ENCODE measurements at places on chromosomes 7 and 10.
A peak's percentile ranks its signal among the peaks of the same experiment; 100 is the strongest.

GRCh38 chr10:81026591-81026990 lies 488.9 kb downstream of the SH2D4B start:
- no peak for DNase-seq

GRCh38 chr10:26939290-26939961 lies 78.7 kb upstream of the ABI1 start:
- DNase-seq: no peak

- no peak for DNase-seq
Observed at GRCh38 chr10:5317547-5318107, 47.1 kb upstream of the UCN3 start.

GRCh38 chr7:103142494-103142893 lies 6.4 kb downstream of the NAPEPLD start:
- no peak for DNase-seq

DNA sequence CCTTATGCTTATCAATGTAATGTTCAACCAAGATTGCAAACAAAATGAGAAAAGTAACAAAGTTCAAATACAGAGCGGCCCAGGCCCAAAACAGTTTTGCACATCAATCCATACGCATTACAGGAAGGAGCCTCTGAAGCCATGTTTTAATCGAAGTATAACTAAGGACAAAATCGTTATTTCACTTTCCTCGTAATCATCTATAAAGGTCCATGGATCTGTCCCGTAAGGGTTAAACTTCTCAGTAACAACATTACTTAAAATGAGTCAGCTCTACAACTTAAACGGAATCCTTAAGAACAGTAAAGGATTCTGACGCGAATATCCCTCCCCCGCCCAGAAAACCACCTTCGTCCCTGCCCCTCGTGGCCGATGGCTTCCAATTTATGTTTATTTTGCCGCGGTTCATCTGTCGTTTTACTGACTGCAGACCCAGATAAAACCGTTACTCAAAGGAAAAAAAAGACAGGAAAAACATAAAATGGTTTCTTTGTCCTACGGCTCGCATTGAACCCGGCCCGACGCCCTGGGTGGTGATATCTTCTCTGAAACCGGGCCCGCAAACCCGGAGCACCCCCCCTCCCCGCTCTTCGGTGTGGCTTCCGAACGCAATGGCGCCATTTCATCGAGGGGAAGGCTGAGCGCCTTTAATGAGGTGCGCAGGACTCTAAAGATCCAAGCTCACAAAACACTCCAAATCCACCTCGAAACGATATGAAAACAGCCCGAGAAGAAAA lies 1.1 kb downstream of the HNRNPA2B1 start:
- peak; percentile 63 for DNase-seq

- no peak for DNase-seq
Observed at GRCh38 chr10:13634207-13634606, 47.4 kb downstream of the PRPF18 start.

- DNase-seq: peak; percentile 92
Observed at GRCh38 chr10:102641880-102642735, 2.2 kb upstream of the TRIM8 start.

GRCh38 chr10:103980288-103980906 lies 13.5 kb downstream of the SLK start:
- DNase-seq: no peak

DNA sequence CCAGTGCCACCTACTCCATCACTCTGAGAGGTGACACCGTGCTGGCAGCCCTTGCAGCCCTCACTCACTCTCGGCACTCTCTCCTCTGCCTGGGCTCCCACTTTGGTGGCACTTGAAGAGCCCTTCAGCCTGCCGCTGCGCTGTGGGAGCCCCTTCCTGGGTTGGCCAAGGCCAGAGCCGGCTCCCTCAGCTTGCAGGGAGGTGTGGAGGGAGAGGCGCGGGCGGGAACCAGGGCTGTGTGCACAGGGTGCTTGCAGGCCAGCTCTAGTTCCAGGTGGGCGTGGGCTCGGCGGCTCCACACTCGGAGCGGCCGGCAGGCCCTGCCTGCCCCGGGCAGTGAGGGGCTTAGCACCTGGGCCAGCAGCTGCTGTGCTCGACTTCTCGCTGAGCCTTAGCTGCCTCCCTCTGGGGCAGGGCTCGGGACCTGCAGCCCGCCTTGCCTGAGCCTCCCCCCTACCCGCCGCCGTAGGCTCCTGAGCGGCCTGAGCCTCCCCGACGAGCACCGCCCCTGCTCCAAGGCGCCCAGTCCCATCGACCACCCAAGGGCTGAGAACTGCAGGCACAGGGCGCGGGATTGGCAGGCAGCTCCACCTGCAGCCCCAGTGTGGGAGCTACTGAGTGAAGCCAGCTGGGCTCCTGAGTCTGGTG lies 48.7 kb upstream of the SLC35G1 start:
- DNase-seq: no peak

DNA sequence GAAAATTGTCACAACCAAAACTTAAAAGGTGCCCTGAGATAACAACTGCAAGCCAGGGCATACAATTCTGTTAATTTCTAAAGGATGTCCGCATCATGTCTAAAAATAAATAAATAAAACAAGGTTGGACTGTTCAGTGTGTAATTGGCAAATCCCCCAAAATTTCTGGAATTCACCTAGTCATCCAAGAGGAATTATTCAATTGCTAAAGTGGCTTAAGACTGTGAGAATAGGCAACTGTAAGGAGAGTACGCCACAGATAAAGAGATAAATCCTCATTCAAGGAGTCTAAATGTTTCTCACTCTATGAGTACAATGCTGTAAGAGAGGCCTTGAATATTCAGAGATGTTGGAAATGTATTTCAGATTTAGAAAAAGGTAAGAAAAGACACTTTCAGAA lies 37.2 kb downstream of the PIK3AP1 start:
- DNase-seq: no peak

DNA sequence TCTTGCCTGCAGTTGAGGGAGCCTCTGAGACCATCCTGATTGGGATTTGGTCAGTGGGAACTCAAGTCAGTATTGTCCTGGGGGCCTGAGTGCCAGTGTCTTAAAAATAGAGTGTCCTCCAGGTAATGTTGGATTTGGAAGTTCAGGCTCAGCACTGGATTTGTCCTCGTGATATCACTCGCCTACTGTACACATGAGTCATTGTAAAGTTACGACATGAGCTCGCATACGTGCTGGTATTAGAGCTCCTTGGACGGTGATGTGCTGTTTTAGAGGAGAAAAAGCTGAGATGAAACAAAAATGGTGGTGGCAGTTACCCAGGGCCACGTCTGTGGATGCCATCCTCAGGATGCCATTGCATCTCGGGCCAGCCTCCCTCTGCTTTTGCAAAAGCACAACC lies 78.2 kb downstream of the MGMT start:
- DNase-seq: no peak

All from foreskin melanocyte (primary cell).